NCI-H1436 (cell line): ENCODE measurements at places on chromosomes 2 and 18.

GRCh38 chr2:152072011-152072410 lies 26.8 kb downstream of the CACNB4 start:
- DNase-seq, result no peak

DNA sequence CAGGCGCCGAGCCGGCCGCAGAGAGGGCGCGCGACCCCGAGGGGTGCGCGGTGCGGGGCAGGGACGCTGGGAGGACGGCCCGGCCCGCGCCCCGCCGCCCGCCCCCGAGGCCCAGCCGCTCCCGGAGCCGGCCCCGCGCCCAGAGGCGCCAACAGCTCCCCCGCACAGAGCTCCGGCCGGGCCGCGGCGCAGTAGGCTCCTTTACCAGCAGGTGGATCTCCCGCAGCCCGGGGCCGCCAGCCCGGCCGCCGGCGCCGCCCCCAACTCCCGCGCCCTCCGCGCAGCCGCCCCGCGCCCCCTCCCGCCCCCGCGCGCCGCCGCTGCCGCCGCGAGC lies 258 bp downstream of the MGAT4A start:
- peak; percentile 61 for DNase-seq

DNA sequence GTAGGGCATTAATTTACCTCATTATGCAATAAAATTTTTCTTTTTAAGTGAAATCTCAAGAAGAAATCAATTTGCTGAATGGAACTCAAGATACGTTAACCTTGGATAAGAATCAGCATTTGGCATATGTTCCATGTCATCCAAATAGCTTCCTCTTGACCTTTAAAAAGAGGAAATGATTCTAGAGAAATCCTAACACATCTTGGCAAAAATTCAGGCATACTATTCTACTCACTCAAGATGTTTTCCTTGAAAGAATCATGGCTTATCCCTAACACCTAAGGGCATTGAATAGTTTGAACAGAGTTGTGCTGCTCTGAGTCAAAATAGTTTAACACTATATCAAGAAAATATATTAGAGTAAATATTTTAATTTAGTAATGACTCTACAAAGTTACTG lies 678.0 kb downstream of the EPHA4 start:
- DNase-seq, result no peak

DNA sequence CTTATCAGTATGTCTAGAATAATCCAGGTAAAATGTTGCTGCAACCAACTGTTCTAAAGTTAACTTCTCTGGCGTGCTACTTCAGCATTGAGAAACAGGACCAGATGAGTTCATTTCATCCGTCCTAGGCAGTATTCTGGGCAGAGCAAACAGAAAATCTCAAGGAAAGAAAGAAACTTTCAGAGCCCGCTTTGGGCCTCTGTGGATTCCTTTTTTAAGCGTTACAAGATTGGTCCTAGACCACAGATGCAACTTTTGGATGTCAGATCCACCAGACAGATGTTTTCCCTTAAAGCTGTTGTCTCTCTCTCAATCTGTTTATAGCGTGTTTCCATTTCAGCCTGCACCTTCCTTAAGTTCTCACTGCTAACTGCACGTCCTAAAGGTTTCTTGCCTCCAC lies 75.0 kb downstream of the BCL2 start:
- no peak for DNase-seq

DNA sequence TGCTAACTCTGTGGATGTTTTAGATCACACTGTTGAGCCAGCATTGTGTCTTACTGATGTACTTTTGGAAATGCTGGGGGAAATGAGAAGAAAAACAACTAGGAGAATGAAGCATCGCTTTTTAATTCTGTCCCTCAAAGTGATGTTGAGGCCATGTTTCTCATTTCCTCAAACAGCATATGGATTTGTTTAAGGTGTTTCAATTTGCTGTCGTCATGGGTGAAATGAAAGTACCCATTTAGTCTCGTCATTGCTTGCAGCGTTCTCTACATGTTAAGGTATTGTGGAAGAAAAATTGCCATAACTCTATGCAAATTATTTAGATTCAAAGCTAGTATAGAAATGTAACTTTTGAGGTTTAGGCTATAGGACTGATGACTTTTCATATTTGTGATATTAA lies 151.3 kb downstream of the KCTD1 start:
- no peak for DNase-seq

DNA sequence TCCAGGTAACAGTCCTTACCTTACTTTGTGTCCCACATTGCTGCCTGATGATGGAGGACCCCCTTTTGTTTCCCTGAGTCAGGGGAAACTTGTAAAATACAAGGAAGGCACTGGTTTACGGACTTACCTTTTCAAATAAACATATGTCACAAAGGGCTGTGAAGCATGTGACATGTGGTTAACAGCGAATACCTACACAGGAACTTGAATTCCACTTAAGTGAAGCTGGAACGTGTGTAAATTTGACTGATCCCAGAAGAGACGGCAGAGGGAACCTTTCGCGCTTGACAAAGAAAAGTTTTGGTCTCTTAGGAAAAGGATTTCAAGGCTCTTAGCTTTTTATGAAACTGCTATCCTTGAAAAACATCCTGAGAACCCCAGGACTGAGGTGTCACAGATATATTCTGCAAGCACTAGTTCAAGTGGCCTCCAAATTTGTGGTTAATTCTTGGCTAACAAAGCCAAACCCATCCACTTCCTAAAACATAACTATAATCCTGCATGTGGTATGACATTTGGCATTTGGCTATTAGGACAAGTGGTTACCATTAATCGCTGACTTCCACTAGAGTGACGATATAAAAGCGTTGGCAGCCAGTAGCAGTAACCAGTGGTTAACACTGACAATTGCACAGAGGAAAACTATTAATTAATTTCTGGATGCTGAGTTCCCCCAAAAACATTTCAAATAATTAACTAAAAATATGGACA lies 55.6 kb downstream of the ITGB6 start:
- DNase-seq, result no peak

DNA sequence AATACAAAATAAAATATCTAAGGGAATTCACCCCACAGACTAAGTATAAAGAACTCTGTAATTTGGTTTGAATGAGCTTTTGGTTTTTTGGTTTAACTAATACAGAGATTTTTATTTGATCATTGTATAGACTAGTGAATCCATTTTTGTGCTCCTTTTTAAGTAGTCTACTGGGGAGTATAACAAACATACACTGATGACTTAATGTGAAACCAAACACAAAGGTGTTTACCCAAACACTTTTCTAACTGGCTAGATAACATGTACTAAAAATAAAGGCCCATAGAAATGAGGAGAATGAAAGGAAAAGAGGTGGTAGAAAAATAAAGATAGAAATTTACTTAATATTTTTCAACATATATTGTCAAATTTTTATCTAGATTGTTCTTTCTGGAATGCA lies 146.0 kb downstream of the NRXN1 start:
- DNase-seq, result no peak
